ENCODE measurements at places on chromosomes 2 and 18.

DNA sequence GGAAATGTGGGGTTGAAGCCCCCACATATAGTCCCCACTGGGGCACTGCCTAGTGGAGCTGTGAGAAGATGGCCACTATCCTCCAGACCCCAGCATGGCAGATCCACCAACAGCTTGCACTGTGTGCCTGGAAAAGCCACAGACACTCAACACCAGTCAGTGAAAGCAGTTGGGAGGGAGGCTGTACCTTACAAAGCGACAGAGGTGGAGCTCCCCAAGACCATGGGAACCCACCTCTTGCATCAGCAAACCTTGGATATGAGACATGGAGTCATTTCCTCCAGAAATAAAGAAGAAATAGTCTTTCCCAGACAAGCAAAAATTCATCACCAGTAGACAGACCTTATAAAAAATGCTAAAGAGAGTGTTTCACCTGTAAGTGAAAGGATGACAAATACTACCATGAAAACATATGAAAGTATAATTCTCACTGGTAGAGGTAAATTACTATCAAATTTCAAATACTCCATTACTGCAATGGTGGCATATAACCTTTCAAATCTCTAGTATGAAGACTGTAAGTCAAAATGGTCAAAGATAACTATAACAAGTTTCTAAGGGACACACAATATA lies 152.6 kb upstream of the EPHA4 start:
- no peak for DNase-seq

GRCh38 chr2:38386821-38387220 lies 9.7 kb upstream of the ATL2 start:
- no peak for DNase-seq

GRCh38 chr2:3778851-3779495 lies 75.6 kb downstream of the DCDC2C start:
- no peak for DNase-seq

DNA sequence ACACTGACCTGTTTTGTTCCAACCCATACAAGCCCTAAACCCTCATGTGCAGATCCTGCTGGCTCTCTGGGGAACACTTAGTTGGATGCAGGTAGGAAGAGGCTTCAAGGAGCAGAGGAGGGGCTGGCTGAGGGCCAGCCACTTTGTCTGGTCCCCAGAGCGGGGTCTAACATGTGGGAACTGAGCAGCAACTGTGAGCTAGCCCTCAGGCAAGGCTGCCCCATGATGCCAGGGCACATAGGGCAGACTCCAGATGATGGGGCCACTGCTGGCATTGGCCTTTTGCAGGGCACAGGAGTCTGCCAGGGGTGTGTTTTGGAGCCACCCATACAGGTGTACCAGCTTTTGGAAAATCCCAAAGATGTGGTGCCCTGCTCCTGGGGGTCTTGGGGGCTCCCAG lies 67.7 kb downstream of the HPCAL1 start:
- DNase-seq = no peak

DNA sequence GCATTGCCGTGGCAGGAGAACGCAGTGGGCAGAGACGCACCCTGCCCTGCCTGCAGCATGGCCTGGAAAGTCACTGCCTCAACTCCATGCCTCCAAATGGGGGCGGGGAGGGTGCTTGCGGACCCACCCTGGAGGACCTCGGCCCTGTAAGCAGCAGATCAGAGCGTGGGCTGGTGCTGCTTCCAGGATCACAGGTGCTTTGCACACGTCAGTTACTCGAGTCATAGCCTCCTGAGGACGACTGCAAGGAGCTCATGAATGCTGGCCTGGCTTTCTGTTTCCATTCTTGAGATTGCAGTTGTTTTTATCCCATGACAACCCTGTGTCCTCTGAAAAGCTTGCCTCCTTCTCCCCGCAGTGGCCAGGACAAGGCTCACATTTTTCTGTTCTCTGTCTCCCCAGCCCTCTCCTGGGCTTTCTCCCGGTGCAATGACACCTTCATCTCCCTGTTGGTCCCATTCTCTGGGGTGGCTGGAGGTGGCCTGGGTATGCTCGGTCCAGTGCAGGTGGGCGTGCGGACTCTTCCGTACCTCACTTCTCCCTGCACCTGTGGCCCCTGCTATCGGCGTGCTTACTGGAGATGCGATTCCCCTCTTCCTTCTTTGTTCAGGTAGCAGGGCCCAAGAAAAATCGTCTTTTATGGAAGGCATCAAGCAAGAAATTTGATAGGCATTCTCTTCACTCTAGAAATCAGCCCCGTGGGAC lies 208.0 kb downstream of the GBX2 start:
- no peak for DNase-seq
